ENCODE measurements at places on chromosomes 3 and 15. TPM values are rescaled to one million over a fixed set of nuclear protein-coding genes. Genes with fewer than 3 reads are reported as not detected.
A peak's percentile ranks its signal among the peaks of the same experiment; 100 is the strongest.

- no peaks in the 10 kb centered on the region for H3K36me3 ChIP-seq
- no peaks in the 10 kb centered on the region for H3K4me1 ChIP-seq
- no peak overlapping the region for H3K4me3 ChIP-seq
- H3K27me3 ChIP-seq: no peaks in the 10 kb centered on the region
- no peak for DNase-seq
Measured at GRCh38 chr15:68629519-68630210, 50.9 kb downstream of the CORO2B start.

DNA sequence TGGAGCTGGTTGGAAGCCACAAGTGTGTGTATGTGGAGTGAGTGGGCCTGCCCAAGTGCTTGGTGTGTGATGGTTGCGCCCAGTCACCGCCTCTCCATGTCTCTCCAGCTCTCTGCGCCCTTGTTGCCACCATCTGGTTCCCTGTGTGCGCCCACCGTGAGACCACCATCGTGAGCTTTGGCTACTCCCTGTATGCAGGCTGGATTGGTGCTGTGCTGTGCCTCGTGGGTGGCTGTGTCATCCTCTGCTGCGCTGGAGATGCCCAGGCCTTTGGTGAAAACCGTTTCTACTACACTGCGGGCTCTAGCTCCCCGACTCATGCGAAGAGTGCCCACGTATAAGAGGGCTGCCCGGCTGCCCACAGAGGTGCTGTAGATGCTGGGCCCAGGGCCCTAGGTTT is 13.7 kb downstream of the CLDN11 start:
- no peak overlapping the region for H3K27ac ChIP-seq
- H3K4me1 ChIP-seq: no peaks in the 10 kb centered on the region
- no peak overlapping the region for H3K4me3 ChIP-seq
- H3K36me3 ChIP-seq: no peaks in the 10 kb centered on the region
- no peak for DNase-seq
- H3K27me3 ChIP-seq: no peaks in the 10 kb centered on the region

GRCh38 chr3:111392894-111393398 is 149.1 kb upstream of the CD96 start:
- H3K27ac ChIP-seq: no peak overlapping the region
- H3K4me3 ChIP-seq: no peak overlapping the region
- DNase-seq: no peak

DNA sequence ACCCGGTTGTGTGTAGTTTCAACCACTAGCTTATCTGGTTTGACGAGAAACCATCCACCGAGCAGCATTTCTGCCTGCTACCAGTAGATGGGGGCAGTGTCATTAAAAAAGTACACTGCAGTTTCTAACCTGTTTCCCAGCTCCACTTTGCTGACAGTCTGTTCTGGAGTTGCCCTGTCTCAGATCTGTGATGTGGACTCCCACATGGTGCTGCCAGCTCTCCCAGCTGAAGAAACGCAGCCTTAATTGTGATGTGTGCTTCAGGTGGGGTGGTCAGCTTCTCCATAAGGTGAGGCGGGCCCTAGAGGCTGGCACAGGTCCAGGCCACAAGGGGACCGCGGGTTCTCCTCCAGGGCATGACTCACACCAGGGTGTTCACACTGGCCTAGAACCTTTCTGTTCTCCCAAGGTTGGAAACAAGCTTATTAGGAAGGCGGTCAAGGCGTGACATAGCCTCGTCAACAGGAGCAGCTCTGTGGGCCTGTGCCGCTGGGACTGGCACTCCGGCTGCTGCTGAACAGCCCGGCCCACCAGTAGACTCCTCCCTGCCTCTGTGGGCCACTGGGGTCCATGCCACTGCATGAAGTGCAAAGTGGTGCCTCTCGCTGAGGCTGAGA is 2.9 kb upstream of the FAM43A start:
- peaks cover 3% of the 10 kb centered on the region for H3K4me1 ChIP-seq
- H3K27me3 ChIP-seq: no peaks in the 10 kb centered on the region
- H3K27ac ChIP-seq: peak overlapping the region; percentile 56
- H3K4me3 ChIP-seq: no peak overlapping the region
- no peaks in the 10 kb centered on the region for H3K36me3 ChIP-seq

DNA sequence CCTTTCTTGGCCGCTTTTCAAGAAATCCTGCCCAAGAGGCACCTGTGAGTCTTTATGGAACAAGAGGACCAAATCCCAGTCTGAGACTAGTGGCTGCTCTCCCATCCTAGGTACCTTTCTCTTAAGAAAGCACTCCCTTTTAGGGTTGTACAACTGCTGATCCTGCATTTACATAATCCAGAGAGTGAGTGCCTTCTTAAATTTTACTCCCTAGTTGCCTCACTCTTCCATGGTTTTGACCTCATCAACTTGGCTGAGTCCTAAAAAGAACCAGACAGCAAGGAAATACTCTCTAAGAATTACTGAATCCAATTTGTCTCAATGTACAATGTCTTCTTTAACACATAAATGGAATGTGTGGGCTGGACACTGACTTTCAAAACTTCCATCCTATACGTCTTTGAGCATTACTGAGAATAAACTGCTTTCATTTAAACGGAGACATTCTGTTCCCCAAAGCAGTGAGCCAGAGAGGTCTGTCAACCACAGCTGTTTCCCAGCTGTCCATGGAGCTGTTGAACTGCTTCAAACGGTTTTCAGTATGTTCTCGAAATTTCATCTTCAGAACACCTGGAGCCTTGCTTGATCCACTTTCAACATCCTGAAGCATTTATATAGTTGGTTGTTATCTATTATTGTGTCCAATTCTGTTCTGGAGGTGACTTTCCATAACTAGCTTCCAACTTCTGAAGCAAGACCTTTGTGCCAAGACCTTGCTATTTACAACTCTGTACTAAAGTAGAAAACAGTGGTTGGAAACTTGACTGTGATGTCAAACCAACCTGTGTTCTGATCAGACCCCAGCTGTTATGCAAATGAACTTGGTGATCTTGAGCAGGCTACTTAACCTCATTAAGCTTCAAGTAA is 179.1 kb downstream of the SLC9A9 start:
- H3K4me1 ChIP-seq: no peaks in the 10 kb centered on the region
- no peaks in the 10 kb centered on the region for H3K27me3 ChIP-seq
- H3K27ac ChIP-seq: no peak overlapping the region
- H3K4me3 ChIP-seq: no peak overlapping the region
- H3K36me3 ChIP-seq: no peaks in the 10 kb centered on the region

GRCh38 chr3:142502187-142502985 is 54.5 kb upstream of the XRN1 start:
- H3K27me3 ChIP-seq: no peaks in the 10 kb centered on the region
- no peak overlapping the region for H3K27ac ChIP-seq
- H3K4me1 ChIP-seq: no peaks in the 10 kb centered on the region
- H3K36me3 ChIP-seq: no peaks in the 10 kb centered on the region
- no peak for DNase-seq

- DNase-seq: no peak
- H3K27ac ChIP-seq: no peak overlapping the region
- no peaks in the 10 kb centered on the region for H3K27me3 ChIP-seq
- no peak overlapping the region for H3K4me3 ChIP-seq
- no peaks in the 10 kb centered on the region for H3K4me1 ChIP-seq
Measured at GRCh38 chr3:37730825-37731224, 130.9 kb upstream of the CTDSPL start.

GRCh38 chr15:50219820-50220219 is 37.8 kb downstream of the SLC27A2 start:
- no peaks in the 10 kb centered on the region for H3K36me3 ChIP-seq
- no peak overlapping the region for H3K4me3 ChIP-seq
- no peaks in the 10 kb centered on the region for H3K4me1 ChIP-seq

DNA sequence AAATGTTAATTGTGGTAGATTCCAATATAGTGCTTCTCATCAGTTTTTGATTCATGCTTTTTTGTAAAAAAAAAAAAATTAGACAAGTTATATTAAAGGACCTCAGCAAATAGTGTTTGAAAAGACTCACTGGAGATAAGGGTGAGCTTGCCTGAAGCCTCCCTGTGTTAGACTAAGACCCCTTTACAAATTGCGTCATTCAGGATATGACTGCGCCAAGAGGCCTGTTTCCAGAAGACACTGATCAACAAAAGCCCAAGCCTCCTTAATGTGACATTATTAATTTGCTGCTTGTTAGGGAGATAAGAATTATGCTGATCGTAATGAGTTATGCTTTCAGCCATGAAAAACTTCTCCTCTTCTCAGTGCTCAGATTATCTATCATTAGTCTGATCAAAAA is 13.0 kb upstream of the DNAJC13 start:
- H3K4me1 ChIP-seq: no peaks in the 10 kb centered on the region
- H3K4me3 ChIP-seq: no peak overlapping the region
- no peaks in the 10 kb centered on the region for H3K36me3 ChIP-seq
- DNase-seq: no peak

DNA sequence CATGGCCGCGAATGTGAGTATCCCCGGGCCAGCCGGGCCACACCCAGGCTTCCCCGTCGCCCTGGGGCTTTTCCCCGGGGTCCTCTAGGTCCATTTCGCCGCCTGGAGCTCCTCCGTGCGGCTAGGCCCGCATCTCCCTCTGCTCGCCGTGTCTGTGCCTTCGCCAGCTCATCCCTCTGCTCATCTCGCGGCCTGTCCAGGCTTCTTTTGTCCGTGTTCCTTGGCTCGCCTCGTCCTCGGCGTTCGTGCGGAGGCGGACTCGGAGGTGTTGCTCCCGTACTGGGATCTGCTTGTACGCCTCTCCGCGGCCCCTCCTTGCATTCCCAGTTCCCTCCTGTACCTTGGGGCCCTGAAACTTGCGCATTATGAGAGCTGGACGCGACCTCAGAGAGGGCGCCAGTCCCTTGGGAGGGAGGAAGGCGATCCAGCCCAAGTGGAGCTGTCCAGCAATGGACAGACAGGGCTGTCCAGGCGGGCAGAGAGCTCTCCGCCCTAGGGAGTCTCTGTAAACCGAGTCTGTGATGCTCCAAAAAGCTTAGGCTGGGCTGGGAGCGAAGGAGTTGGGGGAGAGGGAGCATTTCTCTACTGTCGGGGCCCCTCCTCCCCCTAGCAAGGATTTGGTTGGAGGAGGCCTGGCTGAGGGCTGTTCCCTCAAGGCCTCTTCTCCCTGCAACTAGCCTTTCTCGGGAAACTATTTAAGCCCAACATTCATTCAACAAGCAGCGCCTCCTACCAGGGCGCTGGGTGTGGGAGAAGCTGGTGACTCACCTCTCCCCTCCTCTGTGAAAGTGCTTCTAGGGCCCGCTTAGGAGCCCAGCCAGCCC is 553 bp downstream of the TMEM43 start:
- peak overlapping the region; percentile 74 for H3K4me3 ChIP-seq
- H3K4me1 ChIP-seq: peaks cover 20% of the 10 kb centered on the region
- no peaks in the 10 kb centered on the region for H3K36me3 ChIP-seq
- no peaks in the 10 kb centered on the region for H3K27me3 ChIP-seq
- peak; percentile 50 for DNase-seq

DNA sequence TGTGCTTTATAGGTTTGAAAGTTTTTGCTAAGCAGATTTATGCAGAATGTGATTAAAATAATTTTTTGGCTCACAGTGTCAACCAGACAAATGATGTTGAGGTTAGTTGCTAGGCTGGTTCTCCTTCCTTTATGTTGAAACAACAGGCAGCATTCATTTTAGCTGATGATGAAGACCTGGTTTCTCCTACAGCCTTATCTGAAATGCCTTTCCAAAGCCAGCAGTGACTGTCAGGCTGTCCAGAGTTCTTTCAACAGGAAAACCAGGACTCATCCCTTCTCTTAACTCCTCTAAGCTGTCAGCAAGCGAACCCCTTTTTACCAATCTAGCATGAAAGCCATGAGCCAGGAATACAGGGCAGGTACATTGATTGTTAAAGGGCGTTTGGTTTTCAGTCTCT is 84.1 kb downstream of the ZNF609 start:
- no peaks in the 10 kb centered on the region for H3K4me1 ChIP-seq
- no peak overlapping the region for H3K27ac ChIP-seq
- no peak for DNase-seq
- H3K27me3 ChIP-seq: no peaks in the 10 kb centered on the region
- H3K36me3 ChIP-seq: no peaks in the 10 kb centered on the region

DNA sequence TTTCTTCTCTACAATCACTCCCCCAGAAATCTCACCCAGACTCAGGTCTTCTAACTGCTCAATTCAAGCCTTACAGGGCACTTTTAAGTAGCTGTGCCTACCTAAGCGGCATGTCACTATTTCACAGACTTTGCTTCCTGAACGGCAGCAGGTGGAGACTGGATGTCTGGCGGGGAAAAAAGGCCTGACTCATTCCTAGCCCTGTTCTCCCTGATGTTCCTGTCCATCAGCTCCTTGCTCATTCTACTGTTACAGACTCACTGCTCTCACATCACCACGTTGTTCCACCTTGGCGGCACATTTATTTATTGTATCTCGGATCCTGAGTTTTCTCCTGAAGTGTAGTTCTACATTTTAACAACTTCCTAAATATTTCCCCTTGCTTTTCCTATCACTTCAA is 52.6 kb upstream of the ATP11B start:
- no peaks in the 10 kb centered on the region for H3K27me3 ChIP-seq
- no peak for DNase-seq
- H3K27ac ChIP-seq: no peak overlapping the region
- H3K36me3 ChIP-seq: no peaks in the 10 kb centered on the region

GRCh38 chr3:1117843-1118473 is 25.1 kb downstream of the CNTN6 start:
- H3K36me3 ChIP-seq: no peaks in the 10 kb centered on the region
- H3K27me3 ChIP-seq: no peaks in the 10 kb centered on the region
- DNase-seq: no peak
- no peaks in the 10 kb centered on the region for H3K4me1 ChIP-seq

DNA sequence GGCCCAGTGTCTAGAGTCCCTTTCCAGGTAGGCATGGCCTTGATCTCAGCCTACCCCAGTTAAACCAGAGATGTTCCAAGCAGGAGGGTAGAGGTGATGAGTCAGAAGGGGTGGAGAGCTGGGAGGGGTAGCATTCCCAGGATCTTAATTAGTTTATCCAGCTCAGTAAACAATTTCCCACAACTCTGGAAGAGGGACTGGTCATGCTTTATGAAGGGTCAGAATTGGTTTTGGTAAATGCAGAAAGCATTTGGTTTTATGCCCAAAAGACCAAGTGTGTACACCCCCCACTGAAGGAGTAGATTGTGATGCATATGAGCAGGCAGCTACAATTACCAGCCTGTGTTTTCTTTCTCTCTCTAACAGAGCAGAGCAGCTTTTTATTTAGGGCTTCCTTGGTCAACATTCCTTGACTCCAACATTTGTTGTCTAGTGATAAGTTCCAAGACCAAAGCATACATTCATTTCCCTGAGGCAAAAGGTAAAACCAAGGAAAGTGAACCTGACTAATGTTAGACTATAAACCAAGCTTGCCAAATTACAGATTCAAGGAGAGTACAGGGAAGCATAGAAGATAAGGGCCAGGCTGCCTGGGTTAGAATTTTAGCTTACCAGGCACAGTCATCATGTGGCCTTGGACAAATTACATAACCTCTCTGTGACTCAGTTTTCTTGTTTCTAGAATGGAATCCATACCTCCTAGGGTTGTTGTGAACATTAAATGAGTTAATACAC is 17.6 kb downstream of the EXOSC7 start:
- no peaks in the 10 kb centered on the region for H3K4me1 ChIP-seq
- H3K27ac ChIP-seq: no peak overlapping the region
- H3K27me3 ChIP-seq: no peaks in the 10 kb centered on the region
- no peaks in the 10 kb centered on the region for H3K36me3 ChIP-seq
- no peak overlapping the region for H3K4me3 ChIP-seq
- no peak for DNase-seq

The BMF gene
- total RNA-seq: 8.8 TPM

The ISLR gene
- total RNA-seq: 36.5 TPM

The DUOXA1 gene
- 17.6 TPM for total RNA-seq

The POLR2M gene
- 172 TPM for total RNA-seq

The SOX14 gene
- total RNA-seq: 1.2 TPM

The BAHD1 gene
- total RNA-seq: 39.4 TPM

The CHRNA5 gene
- 2.0 TPM for total RNA-seq

The OR5K3 gene
- total RNA-seq: not detected

The DLEC1 gene
- total RNA-seq: 0.32 TPM

Measured in prostate gland (tissue), 2 donors.